ENCODE measurements at places on chromosomes 3 and 15.

DNA sequence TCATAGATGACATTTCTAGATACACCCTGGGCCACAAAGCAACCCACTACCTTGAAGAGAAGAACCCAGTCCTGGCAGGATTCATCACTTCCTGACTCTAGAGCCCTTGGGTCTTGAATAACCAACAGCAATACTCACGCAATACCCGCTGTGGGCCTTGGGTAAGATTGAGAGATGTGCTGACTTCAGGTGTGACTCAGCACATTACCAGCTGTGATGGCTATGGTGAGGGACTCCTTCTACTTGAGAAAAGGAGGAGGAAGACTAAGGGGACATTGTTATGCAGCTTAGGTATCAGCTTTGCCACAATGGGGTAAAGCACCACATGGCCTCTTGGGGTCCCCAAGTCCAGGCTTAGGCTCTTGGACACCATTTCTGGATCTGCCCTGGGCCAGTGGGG lies 14.9 kb downstream of the C3orf33 start:
- DNase-seq: no peak

- DNase-seq: no peak
Observed at GRCh38 chr15:61639491-61639890, 410.4 kb upstream of the RORA start.

- DNase-seq: no peak
Observed at GRCh38 chr3:65953301-65953812, 85.4 kb downstream of the MAGI1 start.

GRCh38 chr3:9342696-9343095 lies 20.2 kb upstream of the THUMPD3 start:
- DNase-seq: no peak

DNA sequence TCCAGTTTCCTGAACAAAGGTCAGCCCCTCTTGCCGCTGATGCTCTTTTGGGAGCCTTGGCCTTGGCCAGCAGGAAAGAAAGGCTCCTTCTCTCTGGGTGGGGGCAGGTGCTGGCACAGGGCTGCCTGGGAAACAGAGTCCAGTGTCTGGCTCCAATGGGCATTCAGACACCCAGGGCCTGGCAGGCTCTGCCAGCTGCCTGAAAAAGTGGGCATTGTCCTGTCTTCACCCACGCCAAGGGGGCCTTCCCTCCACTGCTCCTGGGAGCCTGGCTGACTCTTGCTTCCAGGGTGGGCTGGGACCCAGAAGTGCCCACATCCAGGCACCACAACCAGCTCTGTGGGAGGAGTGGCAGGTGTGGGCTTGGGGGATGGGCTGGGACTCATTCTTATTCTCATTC lies 62.7 kb downstream of the RHCG start:
- no peak for DNase-seq
